Endothelial cell (in vitro differentiated cells): ENCODE measurements at places on chromosomes 6 and 20. TPM values are rescaled to one million over a fixed set of nuclear protein-coding genes. Genes with fewer than 3 reads are reported as not detected.

- DNase-seq: no peak
Observed at GRCh38 chr20:9955646-9956045, 79.1 kb upstream of the ANKEF1 start.

GRCh38 chr6:35552285-35552917 is 39.7 kb upstream of the TULP1 start:
- DNase-seq: peak; percentile 57

Gene ABHD12
- total RNA-seq: 28.0 TPM

Gene ASIP
- total RNA-seq: not detected

Gene LY6G6D
- not detected for total RNA-seq

GRCh38 chr20:4444404-4444803 is 277.3 kb upstream of the PRND start:
- DNase-seq: no peak

GRCh38 chr20:37314617-37315016 is 25.2 kb downstream of the MANBAL start:
- DNase-seq: no peak

Gene SMLR1
- not detected for total RNA-seq

GRCh38 chr6:131116755-131117360 is 18.4 kb upstream of the AKAP7 start:
- DNase-seq: peak; percentile 15

- no peak for DNase-seq
Observed at GRCh38 chr6:111718326-111718725, 112.6 kb upstream of the TRAF3IP2 start.

Gene SLC22A2
- not detected for total RNA-seq

DNA sequence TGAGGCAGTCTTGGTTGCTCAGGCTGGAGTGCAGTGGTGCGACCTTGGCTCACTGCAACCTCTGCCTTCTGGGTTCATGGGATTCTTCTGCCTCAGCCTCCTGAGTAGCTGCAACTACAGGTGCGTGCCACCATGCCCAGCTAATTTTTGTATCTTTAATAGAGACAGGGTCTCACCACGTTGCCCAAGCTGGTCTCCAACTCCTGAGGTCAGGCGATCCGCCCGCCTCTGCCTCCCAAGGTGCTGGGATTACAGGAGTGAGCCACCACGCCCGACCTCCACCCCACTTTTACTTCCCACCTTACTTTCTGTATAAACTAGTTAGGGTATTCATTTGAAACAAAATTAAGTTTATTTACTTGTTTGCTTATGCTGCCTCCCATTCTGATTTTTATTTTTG is 86.5 kb downstream of the NCOA3 start:
- DNase-seq: no peak

DNA sequence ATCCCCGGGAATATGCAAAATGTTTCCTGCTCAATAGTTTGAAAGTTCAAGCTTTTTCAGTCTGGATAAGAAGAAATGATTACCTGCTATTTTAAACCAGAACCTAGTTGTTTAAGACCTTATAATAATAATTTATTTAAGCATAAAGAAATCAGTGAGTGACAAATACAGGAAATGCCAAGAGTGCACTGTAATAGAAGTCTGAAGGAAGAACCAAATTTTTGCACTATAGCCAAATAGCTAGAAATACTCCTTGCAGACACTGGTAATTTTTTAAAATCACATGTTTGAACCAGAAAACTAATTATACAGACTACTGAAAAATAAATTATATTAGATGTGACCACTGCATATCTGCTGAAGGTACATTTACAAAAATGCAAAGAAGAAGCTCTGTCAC is 93.2 kb downstream of the MMS22L start:
- DNase-seq: no peak

Gene POU5F1
- total RNA-seq: 88.7 TPM

DNA sequence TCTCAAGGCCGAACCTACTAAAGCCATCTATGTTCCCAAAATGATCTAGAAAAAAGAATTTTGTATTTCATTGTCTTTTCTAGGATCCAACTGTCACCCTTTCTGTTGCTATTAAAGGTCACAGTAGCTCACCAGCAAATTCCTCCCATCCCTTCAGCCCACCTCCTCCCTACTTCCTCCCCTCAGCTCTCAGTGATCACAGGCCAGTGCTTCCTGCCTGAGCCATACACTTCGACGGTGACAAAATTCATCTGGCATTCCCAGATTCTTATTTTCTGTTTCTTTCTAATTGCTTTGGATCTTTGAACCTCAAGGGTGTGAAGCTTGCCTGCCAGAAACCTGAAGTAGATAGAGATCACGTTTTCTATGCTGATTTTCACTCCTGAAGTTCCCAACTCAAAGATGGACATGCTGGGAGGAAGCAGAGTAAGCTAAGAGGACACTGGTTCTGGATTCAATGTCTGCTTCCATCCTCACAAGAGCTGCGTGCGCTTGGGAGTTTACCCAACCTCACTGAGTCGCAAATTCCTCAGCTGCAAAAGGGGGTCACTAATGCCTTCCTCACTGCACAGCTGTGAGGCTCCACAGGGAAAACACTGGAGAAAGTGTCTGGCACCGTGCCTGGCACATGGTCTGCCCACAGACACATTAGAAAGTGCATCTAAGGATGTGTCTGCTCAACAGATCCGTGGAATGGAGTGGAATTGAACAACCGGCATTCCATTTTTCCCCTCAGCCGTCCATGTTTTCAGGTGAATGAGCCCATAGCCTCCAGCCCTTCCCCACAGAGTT is 34.5 kb downstream of the MDGA1 start:
- DNase-seq: no peak

DNA sequence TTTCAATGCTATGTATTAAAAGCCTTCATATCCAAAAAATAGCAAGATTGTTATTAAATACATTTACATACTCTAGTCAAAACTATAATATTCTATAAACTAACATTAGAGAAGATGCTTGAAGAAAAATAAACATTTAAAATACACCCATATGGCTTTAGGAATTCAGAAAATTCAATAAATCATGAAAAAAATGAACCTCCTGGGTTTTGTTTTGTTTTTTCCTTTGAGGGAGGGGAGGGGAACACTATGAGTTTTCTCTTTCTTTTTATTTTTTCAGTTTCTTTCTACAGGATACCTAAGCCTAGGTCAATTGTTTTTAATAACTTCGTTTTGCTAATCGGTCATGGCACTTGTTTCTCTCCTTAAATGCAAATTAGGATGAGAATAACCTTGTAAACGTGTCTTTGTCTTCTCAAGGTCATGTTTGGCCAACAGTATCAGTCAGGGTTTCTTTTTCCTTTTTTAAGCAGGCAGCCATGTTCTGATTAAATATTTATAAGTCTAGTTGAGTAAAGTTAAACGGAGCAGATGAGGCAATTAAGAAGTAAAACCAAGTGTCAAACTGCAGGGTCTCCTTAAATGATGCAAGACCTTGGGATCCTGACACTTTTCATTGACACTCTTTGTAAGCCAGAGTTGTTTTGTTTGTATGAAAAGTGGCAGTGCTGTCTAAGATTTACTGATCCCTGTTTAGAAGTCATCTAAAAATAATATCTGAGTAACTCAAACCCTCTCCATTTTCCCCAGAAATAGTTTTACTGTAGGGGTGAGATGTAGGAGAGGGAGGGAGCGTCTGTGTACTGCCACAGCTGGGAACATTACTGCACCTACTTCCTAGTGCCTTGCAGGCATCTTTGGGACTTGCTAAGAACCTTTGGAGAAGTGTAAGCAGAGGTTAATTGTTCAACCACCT is 392.3 kb downstream of the PLCB1 start:
- no peak for DNase-seq

DNA sequence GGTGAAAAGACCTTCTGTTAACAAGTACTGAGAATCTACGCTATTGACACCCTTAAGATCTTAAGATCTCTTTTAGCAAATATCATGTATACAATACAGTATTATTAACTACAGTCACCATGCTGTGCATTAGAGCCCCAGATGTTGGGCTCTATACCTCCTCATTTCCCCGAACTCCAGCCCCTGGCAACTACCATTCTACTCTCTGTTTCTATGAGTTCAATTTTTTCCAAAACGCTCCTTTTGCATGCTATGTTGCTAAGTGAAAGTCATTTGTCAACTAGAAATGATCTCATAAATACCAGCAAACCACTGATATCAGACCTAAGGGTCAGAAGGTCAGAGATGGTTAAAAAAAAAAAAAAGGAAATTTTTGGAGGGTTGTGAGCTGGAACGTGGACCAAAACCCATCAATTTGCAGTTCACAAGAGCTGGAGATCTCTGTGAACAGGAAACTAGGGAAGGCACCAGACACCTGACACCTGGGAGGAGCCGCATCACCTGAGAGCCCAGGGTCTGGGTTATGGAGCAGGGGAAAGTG is 122.0 kb upstream of the KCNK16 start:
- no peak for DNase-seq

DNA sequence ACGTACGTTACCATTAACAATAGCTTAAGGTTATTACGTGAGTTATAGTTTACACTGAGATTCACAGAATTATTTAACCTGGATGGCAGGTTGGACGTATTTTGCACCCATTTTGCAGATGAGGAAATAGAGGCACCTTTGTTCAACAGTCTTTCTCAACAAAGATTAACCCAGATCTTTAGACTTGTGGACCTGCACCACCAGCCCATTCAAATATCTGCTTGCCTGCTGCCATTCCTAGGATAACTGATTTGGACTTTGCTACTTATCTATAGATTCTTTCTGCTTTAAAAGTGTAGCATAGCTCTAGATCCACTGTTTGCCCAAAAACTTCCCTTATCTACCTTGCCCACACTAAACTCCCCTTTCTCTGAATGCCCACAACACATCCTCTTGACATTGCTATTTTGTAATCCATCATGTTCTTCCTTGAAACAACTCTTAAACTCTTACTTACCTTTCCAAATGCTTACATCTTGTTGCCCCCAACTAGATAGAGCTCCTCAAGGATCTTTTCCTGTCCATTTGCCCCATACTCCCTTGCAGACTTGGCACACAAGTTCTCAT is 56.4 kb upstream of the TNFAIP3 start:
- DNase-seq: no peak

DNA sequence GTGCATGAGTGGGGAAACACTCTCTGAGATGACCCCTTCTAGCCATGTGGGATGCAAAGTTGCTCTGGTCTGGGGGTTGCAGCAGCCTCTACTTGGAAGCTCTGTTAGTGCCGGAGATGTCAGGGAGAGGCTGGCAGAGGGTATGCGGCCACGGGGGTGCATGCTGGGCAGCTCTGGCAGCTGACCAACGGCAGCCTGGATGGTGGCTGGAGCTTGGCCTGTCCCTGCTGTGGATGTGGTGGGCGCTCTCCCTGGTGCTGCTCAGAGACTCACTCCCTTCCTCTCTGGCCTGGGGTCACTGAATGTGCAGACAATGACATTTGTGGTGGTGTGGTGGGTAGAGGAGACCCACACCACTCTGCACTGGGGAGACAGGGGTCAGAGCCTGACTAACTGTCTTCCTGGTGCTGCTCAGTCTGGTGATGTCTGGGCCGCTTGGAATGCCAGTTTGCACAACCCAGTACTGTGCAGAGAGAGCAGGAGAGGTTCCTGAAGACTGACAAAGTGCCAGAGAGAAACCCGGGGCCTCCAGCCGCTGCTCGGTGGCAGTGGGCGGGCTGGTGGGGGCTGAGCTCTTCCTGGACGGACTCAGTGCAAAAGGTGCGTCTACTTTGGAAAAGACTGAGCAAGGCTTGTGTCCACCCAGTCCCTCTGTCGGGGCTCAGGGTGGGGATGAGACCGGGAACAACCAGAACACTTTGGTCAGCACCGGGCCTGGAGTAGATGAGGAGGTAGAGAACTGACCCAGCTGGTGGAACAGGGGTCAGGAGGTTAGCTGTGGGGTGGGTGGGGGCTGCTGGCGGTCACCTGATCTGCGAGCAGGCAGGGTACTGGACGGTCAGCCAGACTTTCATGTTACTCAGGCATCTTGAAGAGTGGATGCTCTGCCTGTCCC is 2.7 kb downstream of the MYT1 start:
- peak; percentile 35 for DNase-seq

Gene PHACTR3
- 8.7 TPM for total RNA-seq

DNA sequence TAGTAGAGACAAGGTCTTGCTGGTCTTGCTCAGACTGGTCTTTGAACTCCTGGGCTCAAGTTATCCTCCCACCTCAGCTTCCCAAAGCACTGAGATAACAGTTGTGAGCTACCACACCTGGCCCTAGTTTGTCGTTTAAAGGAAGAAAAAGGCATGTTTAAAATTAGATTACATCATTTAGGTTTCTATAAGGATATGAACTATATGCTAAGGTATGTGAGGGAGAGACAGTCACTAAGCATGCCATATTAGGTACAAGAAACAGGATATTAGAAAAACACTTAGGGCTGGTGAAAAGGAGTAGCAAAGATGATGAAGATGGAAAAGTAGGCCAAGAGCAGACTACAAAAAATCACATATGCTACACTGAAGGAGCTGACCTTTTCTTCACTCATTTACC is 106.4 kb downstream of the ASCC3 start:
- DNase-seq: no peak

Gene ARID1B
- total RNA-seq: 104 TPM

DNA sequence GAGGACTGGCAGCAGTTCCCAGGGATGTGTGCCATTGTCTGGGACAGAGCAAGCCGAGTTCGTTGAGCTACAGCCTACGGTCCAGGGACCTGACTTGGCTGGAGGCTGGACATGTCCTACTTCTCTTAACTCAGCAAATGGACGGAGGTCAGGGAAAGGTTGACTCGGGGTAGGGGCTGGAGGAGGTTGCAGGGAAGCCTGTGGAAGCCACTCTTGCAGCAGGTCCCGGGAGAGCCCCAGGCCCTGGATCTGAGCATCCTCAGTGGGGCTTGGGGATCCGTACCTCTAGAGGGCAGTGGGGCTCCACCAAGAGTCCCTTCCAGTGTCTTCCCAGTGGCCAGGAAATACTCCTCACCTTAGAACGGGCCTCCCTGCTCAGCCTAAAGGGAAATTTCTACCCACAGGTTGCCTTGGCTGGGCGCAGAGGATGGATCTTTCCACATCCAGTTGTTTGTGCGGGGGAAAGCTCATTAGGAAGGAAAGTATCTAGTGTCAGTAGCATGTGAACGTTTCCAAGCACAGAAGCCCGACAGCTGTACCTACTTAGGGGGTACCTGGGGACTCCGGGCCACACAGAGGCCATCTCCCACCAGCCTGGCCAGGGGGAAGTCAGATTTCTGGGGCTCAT is 170.2 kb downstream of the NFATC2 start:
- peak; percentile 75 for DNase-seq

GRCh38 chr6:41824571-41825569 is 37.4 kb downstream of the TOMM6 start:
- DNase-seq: no peak

Gene ZNF133
- total RNA-seq: 14.1 TPM

GRCh38 chr6:30881392-30882203 is 2.7 kb upstream of the DDR1 start:
- no peak for DNase-seq

- DNase-seq: no peak
Observed at GRCh38 chr6:2416128-2416712, 170.8 kb upstream of the GMDS start.

DNA sequence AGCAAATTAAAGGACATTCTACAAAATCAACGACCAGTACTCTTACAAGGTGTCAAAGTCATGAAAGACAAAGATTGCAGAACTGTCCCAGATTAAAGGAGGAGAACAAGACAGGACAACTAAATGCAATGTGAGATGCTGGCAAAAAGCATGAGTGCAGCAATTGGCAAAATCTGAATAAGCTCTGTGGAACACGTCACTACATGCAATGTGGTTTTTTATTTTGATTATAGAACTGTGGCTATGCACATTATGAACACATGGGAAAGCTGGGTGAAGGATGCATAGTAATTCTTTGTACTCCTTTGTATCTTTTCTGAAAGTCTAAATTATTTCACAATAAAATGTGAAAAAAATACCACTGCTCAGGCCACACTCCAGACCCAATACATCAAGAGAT is 509.4 kb downstream of the KIF16B start:
- DNase-seq: no peak

Gene CPXM1
- total RNA-seq: 139 TPM

- DNase-seq: no peak
Observed at GRCh38 chr20:10921491-10922010, 247.8 kb upstream of the JAG1 start.
